Activated CD4-positive, CD25-positive, alpha-beta regulatory T cell (primary cell): ENCODE measurements at places on chromosomes 13 and 19.

DNA sequence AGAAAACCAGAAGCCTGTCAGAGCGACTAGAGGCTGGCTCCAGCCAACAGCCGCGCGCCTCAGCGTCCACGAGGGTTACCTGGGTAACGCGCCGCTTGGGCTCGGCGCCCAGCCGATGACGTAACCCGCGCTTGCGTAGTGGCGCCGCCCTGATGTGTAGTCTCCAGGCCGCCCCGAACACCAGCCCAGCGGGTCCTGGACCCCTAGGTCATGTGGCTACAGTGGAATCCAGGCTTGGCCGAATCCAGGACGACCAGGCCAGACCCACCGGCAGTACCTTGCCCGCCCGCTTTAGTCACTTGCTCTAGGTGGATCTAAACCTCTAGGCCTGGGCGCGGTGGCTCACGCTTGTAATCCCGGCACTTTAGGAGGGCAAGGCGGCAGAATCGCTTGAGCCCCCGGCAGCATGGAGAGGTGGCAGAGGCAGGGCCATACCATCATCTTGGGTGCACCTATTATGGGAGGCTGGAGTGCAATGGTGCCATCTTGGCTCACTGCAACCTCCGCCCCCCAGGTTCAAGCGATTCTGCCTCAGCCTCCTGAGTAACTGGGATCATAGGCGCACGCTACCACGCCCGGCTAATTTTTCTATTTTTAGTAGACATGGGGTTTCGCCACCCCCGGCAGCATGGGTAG, 7.2 kb upstream of the ZNF606 start:
- DNase-seq, result peak; percentile 25

DNA sequence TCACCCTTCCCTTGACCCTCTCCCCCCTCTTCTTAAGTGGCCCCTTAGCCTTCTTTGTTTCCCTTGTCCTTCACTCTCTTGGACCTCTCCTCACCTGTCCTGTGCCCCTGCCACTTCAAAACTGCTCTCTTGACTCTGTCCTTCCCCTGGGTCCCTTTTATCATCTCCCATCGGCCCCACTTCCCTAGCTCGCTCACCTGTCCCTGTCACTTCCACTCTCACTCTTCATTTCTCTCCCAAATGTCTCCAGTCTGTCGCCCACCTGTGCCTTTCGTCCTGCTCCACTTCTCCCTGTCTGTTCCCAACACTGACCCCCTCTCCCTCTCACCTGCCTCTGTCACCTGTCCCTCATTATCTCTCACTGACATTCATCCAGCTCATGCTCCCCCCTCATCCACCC, 699 bp downstream of the IFNL1 start:
- DNase-seq, result no peak

DNA sequence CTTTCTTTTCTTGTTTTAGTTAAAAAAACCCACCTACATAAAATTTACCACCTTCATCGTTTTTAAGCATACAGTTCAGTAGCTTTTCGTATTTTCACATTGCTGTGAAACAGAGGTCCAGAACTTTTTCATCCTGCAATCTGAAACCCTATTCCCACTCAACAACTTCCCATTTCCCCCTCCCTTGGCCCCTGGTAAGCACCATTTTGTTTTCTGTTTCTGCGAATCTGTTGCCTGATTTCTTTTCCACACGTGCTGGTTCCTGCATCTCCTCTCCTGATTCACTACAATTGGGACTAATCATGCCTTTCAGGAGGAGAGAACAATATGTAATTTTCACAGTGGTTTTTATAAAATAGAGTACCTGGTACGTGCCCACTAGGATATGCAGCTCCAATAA, 149.2 kb upstream of the RNF113B start:
- no peak for DNase-seq

GRCh38 chr13:25630329-25630900, 258.6 kb downstream of the ATP8A2 start:
- DNase-seq, result no peak

- DNase-seq, result no peak
These were observed 6.2 kb downstream of the SARS2 start for GRCh38 chr19:38924388-38924787.

GRCh38 chr13:94168783-94169453, 310.6 kb downstream of the DCT start:
- no peak for DNase-seq

- no peak for DNase-seq
These were observed 128.8 kb downstream of the LMO7 start for GRCh38 chr13:75764926-75765310.

DNA sequence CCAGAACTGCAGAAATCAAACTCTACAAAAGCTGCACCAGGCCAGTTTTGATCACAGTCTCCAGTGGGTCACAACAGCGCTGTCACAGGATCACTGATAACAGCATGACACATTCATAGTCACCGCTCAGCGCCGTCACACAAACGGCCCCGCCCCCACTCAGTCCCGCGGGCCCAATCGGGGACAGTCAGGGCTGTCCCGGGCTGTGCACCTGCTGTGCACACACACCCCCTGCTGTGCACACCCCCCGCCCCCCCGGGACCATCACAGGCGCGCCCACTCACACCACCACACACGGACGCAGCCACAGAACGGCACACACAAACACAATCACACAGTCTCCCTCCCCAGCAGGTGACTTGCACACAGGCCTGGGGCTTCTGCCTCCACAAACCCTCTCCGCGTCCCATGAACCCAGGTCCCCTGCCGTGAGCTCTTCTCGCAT, 435 bp upstream of the ZNF382 start:
- DNase-seq, result peak; percentile 71

DNA sequence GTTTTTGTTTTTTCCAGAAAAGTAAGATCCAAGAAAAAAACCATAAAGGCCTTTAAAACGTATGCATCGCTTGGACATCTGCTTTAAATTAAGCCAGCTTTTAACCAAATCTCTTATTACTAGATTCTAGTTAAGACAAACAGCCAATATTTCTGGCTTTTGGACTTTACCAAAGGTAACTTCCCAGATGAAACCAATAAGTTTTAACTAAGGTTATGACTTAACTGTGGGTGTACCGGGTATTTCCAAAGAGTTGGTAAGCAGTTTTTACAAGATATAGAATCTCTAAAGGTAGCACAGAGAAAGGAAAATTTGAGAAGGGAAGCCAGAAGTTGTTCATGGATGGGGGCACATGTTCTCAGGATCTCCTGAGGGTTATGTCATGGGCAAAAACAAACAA, 34.0 kb downstream of the CEACAM1 start:
- DNase-seq, result no peak

GRCh38 chr13:30307194-30307970, at the start of gene KATNAL1:
Gene KATNAL1 (minus strand): TSS chr13:30307551. CDS start chr13:30283777, 23,774 bp downstream.
- peak; percentile 50 for DNase-seq

GRCh38 chr19:12801466-12802266, at the start of the genes PRDX2 and THSD8:
Gene PRDX2 (minus strand): TSS chr19:12801800. CDS start chr19:12801261, 539 bp downstream.
Gene THSD8 (plus strand): TSS chr19:12802069. CDS start chr19:12802072, 3 bp downstream.
- peak; percentile 72 for DNase-seq

- no peak for DNase-seq
These were observed 8.5 kb upstream of the TUBB4A start for GRCh38 chr19:6510618-6511017.

GRCh38 chr13:75934889-75935288, 298.8 kb downstream of the LMO7 start:
- DNase-seq, result no peak

GRCh38 chr13:84542348-84542747, 660.1 kb upstream of the SLITRK1 start:
- DNase-seq, result no peak

DNA sequence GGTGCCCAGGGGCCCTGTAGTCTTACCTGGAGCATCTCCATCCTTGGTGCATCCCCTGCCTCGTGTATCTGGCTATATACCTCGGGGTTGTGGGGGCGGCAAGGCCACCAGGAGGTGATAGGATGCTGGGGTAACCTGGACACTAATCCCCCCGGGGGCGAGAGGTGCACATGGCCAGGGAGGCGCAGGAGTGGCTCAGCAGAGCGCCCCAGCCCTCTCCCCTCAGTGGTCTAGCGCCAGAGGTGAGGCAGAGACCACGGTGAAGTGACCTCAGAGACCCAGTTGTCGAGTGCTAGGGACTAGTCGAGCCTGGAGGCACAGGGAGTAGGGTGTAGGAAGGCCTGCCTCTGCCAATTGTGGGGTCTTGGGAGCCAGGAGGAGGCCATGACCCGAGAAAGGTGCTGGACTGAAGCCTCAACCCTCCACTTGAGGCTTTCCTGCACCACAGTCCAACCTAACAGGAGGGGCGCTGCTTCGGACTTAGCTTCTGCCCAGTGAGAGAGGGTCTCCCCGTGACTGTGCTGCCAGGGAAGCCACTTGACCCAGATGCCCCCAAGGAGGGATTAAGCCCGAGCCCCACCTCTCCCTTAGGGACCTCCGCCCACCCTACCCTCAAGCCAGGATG, at the start of gene LHB:
LHB (minus strand) TSS at position 51 of the 625 bp plus-strand sequence; CDS start at position 41, 10 bp downstream.
- no peak for DNase-seq

GRCh38 chr13:80551650-80552497, 210.9 kb upstream of the SPRY2 start:
- no peak for DNase-seq

DNA sequence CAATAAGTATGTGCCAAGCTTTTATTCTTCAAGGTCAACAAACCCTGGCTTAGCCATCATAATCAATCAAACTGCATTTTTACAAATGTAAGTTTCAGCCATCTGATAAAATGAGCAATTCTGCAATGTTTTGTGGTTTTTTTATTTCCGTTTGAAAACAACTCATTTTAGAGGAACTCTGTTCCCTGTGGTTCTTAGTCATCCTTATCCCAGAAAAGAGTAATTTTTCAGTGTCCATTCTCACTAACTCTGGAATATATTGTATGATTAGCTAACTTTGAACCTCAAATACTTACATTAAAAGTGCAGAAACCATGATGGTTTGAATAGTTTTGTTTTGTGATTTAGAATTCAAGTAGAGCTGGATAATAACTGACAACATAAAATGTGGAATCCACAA, 87.6 kb downstream of the IRS2 start:
- DNase-seq, result no peak

DNA sequence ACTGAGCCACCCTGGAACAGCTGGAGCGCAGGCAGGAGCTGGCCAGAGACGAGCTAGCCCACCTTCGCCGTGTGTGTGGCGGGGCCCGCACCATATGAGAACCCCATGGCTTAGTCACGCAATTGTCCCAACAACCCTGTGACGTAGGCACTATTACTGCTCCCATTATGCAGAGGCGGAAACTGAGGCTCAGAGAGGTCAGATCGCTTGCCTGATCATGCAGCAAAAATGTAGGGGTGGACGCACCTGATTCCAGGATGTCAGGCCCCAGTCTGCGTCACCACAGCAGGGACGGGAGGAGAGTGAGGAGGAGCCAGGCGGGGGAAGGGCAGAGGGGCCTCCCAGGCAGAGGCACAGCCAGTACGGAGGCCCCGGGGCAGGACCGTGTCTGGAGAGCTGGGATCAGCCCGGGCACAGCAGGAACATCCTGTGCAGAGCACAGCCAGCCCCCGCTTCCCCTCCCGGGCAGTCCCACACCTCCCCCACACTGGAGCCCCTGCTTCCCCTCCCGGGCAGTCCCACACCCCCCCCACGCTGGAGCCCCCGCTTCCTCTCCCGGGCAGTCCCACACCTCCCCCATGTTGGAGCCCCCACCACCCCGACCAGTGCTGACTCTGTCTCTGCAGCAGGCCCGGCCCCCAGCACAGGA, 16.7 kb downstream of the PIP5K1C start:
- DNase-seq, result no peak

GRCh38 chr13:20721454-20722357, 18.2 kb downstream of the IL17D start:
- DNase-seq, result no peak

- DNase-seq, result no peak
These were observed 4.4 kb downstream of the ATP12A start for GRCh38 chr13:24684600-24684998.

GRCh38 chr13:43143591-43143990, 120.2 kb downstream of the DNAJC15 start:
- DNase-seq, result no peak

- no peak for DNase-seq
These were observed 25.6 kb downstream of the ZNF114 start for GRCh38 chr19:48295458-48295857.

GRCh38 chr19:5996102-5996501, 18.2 kb upstream of the RANBP3 start:
- no peak for DNase-seq

DNA sequence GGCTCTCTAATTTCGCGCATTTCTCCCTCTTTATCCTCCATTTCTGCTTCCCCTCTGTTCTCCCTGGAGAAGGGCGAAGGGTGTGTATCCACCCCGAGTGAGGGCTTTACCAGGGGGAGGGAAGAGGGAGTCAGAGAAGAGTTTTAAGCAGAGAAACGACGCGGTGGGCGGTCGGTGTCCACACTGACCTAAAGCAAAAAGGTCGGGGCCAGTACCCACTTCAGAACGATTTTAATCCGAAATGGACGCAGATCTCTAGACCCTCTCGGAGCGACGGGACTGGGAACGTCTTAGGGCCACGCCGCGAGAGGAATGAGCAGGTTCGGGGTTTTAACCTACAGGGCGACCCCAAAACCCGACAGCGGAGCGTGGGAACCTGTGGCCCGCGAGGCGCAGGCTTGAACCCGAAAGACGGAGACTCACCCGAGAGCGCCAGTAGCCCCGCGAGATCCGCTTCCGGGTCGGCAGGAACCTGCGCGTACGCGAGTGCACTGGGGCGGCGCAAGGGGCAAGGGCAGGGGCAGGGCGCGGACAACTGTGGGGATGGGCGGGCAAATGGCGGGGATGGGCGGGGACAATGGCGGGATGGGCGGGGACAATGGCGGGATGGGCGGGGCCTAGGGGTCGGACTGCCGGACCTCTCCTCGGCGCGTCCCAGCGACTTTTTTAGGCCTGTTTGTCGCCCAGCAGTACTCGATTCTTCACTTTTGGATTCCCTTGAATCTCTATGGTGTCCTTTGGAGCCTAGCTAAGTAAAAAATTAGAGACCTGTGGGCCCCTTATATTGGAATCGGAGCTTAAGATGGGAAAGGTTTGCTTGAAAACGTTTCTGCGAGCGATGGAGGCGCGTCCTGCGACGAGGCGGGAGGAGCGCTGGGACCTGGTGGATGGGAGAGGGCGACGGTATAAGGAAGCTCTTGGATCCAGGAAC, at the start of gene ZNF677:
ZNF677 (minus strand) TSS at position 463 of the 931 bp plus-strand sequence. CDS start 3,323 bp downstream, outside the sequence.
- DNase-seq, result peak; percentile 53

- no peak for DNase-seq
These were observed 123.6 kb upstream of the MAB21L1 start for GRCh38 chr13:35600137-35600536.

- DNase-seq, result no peak
These were observed 1411.0 kb upstream of the SLC10A2 start for GRCh38 chr13:104477261-104477660.

DNA sequence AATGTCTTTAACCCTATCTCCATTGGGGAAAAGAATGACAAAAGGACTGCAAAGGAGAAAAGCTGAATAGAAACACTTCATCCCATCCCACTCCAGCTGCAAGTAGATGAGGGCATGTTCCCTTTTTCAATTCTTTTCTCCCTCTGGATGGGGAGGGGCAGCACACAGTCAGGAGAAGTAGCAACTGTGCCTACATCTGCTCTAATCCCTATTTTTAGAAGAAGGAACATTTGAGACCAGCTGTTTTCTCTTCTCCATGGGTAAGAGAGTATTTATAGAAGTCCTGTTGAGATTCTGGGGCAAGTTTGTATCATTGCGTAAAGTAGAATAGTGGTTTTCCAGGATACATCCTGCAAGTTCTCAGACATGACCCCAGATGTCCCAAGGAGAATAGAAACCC, 9.3 kb upstream of the GTF3A start:
- no peak for DNase-seq
